B cell (primary cell): ENCODE measurements at places on chromosomes 13 and 19.

DNA sequence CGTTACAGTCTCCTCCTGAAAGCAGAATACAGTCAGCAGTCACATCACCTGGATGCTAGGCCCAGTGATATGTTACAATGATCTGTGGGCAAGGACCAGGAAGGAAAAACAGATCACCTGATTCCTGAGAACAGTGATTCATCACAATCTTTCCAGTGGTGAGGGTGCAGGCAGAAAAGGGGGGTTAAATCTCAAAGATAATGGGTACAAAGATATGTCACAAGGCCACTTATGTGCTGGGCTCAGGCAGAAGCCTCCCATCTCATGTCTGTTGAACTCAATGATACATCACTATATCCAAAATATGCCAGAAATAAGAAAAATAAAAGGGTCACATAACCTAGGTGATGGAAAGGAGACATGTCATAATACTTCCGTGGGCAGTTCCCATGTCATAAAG lies 10.8 kb upstream of the ZNF91 start:
- no peak for DNase-seq

DNA sequence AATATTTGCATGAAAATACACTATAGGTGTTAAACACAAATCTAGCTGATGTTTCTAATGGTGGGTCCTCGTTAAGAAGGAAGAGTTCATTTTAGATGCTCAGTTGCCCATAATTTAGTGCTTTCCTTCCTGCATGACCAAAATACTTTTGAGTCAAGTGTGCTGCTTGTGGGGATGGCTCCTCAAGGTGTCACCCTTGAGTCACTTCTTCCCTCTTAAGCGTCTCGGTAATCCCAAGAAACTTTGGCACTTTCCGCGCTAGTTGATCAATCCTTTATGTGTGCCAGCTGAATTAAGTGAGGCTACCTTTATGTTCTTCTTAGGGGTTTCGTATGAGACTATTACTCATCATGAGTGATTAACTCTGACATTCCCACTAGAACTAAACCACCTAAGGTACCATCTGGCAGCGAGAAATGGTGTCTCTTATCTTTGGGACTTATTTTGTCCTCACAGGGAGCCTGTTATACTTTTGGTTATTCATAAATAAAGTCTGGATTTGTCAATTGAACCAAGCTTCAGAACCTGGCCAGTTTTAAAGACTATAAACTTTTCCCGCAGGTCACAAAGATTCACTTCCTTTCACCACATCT lies 106.8 kb downstream of the NHLRC3 start:
- no peak for DNase-seq

DNA sequence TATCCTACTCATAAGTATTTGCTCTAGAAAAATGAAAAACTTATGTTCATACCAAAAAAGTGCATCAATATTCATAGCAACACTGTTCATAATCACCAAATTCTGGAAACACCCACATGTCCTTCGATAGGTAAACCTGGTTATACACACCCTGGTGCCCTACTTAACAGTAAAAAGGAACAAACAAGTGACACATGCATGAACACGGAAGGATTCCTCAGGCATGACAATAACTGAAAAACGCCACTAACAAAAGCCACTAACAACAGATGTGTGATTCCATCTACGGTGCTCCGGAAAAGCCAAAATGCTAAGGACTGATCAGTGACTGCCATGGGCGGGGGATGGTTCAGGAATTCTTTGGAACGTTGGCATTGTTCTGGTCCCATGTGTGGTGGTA lies 65.5 kb downstream of the STK24 start:
- peak; percentile 67 for DNase-seq

GRCh38 chr13:50224534-50224933 lies 209.3 kb downstream of the KCNRG start:
- DNase-seq, result no peak

DNA sequence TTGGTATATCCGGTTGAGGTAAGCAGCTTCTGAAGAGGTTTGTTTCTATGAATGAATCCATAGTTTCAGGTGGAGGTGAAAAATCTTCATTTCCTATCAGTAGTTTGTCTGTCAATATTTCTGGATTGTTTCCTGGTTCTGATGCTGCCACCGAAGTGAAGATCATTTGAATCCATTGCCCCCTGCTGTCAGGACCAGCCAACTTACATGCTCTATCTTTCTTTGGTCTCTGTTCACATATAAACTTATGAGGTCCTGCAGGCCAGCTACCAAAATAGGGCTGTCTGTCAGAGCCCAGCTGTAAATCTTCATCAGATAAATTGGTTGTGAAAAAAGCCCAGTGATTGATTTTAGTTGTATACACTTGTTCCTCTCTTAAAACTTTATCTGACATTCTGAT lies 15.2 kb upstream of the N4BP2L1 start:
- peak; percentile 76 for DNase-seq

GRCh38 chr13:24894972-24895300 lies 131.0 kb downstream of the RNF17 start:
- no peak for DNase-seq

DNA sequence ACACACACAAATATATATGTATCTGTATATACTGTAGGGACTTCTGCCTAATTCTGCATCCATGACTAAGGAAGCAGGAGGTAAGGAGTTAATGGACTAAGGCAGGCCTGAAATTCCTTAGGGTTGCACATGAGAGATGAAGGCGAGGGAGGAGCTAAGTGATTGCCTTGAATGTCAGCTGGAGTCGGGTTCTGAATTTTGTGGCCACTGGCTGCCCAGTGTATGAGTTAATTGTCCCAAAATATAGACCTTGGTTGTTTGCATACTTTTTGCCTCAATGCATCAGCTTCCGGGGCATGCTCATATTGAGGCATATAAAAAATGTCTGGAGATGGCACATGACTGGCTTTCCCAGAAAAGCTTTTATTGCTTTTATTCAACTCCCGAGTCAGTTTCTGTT lies 245.5 kb downstream of the TDRD3 start:
- DNase-seq, result no peak

- DNase-seq, result no peak
Observed at GRCh38 chr19:16591803-16592556, 19.8 kb upstream of the SLC35E1 start.

DNA sequence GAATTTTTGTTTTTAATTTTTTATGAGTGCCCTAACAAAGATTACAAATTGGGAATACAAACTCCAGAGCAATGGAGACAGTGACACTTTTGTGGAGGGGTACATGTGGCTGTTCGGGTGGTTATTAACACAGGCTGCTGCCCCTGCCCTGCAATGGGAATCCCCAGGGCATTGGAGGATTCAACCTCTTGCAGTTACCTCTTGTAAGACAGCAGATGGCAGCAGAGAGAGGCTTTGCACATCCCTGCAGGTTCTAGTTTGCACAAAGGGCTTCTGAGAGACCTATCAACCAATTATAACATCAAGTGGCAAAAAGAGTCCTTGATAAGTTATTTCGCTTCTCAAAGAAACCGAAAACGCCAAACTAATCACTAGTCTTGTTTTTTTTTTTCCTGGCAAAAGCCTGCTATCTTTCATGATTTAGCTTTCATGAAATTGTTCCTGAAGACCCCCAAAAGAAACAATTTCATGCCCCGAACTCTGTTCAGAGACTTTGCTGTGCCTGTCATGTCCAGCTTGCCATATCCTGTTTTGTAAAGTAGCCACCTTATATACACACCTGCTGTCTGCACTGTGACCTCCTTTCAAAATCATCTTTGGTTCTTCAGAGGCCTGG lies 10.4 kb downstream of the GJB2 start:
- DNase-seq, result peak; percentile 79

- DNase-seq, result no peak
Observed at GRCh38 chr13:44044547-44045179, 165.0 kb downstream of the LACC1 start.

DNA sequence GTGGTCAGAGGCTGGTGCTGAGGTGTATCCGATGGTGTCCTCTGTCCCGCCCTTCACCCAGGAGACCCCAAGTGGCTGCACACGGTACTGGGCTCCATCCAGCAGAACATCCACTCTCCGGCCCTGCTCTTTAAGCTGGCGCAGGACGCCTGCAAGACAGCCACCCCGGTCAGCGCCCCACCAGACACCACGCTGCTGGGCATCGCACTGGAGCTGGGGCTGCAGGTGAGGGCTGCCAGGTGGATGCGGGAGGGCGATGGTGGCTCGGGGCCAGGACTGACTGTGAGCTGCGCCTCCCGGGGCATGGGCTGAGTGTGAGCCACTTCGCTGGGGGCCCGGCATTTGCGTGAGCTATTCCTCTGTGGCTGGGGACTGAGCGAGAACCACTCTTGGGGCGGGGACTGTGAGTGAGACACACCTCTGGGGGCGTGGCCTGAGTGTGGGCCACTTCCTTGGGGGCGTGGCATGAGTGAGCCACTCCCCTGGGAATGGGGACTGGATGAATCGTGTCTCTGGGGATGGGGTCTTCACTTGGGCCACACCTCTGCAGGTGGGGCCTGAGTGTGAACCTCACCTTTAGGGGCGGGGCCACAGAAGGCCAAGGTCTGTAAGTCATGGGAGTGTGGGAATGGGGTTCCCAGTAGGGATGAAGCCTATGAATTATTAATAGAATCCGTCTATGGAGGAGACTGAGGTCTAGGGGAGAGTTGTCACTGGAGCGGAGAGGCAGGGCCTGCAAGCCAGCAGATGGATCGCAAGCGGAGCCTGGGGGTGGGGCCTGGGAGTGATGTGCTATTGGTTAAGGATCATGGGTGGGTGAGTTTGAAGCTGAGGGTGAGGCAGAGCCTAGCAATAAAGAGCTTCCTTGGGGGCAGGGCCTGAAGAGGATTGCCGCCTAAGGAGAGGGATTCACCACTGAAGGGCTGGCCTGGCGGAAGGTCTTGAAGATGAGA lies 30.5 kb downstream of the ZSWIM4 start:
- peak; percentile 55 for DNase-seq

DNA sequence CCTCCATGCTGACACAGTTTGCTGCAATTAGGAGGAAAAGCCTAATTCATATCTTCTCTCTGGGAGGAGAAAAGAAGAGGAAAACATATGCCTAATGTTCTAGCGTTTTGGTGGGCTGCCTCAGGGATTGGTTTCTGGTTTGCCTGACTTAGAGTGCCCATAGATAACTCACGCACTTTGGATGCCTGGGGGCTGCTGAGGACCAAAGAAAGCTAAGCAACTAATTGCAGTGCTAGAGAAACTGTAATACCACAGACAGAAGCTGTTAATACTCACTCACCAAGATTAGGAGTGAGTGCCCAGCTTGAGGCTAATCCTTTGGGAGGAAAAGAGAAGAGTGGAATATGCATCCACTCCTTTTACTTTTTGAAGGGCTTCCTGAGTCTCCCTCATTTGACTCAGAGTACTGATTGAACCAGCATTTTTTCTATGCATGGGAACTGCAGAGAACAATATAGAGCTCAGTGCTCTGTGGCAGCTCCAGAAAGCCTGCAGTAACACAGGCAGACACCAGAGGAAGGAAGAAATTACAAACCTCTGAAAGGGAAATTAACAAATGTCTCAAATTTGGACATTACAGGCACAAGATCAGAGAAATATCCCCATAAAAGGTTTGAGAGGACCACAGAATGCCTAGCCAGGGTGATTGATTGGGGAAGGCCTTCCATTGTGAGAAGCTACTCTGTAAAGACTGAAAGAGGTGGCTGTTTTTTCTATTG lies 666.4 kb downstream of the OLFM4 start:
- DNase-seq, result no peak

GRCh38 chr19:18202778-18203407 lies 949 bp downstream of the RAB3A start:
- DNase-seq, result no peak

GRCh38 chr19:15280915-15281683 lies 48.9 kb upstream of the EPHX3 start:
- DNase-seq, result no peak

- DNase-seq, result no peak
Observed at GRCh38 chr13:49388091-49388635, 55.7 kb downstream of the CAB39L start.

- no peak for DNase-seq
Observed at GRCh38 chr13:87208636-87209035, 462.5 kb upstream of the SLITRK5 start.

DNA sequence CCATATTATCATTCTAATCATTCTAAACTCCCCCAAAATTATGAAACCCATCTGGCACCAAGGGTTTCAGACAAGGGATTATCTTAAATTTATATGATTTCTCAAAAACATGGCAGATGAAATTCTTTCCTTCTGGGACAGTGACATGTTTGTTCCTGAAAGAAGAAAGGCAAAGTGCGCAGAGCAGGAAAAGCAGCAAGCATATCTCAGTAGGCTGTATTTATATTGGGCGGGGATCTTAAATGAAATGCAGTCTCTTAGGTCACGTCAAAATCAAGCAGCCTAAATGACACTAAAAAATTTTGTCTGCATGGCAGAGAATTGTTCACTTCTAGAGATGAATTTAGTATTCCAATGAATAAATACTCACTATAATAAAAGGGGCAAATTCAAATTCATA lies 49.3 kb downstream of the RCBTB2 start:
- DNase-seq, result no peak

- DNase-seq, result no peak
Observed at GRCh38 chr13:86839221-86839620, 832.0 kb upstream of the SLITRK5 start.

DNA sequence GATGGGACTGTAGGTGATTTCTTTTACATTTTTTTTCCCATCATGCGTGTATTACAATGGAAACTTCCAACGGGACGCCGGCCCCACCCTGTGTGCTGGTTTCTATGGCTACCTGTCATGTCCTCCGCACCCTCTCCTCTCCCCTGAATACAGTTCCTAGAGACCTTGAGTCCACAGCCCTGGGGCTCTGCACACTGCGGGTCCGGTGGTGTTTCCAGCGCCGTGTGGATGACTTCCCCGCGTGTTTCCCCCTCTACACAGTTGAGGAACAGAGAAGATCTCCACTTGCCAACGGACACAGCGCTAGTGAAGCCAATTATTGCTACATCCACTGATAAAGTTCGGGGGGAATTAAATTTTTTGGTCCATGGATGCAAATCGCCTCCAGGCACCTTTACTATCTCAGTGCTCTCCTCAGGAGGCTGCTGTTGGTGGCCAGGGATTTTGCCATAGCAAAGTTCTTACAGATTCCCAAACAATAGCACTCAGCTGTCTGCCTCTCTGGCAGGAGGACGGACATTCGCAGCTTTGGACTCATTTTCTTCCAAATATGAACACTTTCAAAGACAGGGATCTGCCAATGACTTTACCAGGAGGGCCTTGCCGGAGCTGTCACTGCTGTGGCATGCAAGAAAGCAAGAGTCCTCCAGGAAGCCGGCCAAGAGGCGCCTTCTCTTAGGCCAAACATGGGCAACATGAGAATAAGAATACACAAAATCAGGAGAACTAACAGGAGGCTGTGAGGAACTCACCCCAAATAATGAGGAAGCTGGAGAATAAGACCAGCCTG lies 39.3 kb upstream of the GAS6 start:
- no peak for DNase-seq

GRCh38 chr19:45770192-45771101 lies 1.4 kb upstream of the SIX5 start:
- DNase-seq, result peak; percentile 95
